B cell (primary cell): ENCODE measurements at places on chromosomes 12 and 14. TPM values are rescaled to one million over a fixed set of nuclear protein-coding genes. Genes with fewer than 3 reads are reported as not detected.

The ARPC3 gene
- 360 and 374 TPM in 2 replicates for total RNA-seq

The CMTM5 gene
- total RNA-seq = not detected in 2 replicates

The NYNRIN gene
- 0.29 and 0.34 TPM in 2 replicates for total RNA-seq

DNA sequence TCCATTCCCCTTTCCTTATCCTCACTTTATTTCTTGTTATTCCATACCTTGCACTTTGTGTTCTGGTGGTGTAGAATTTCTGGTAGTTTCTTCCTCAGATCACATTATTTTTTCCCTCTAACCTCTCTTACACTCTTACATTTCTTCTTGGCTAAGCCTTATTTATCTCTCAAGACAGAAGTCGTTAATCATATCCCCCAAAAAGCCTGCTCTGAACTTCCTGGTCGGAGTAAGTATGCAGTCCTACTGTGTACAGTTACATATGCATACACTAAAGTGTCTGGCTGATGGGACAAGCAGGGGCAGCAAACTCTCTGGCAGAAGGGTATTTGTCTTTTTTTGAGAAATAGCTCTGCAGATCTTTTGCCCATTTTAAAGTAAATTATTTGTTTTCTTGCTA, 33.1 kb upstream of the USP15 start:
- DNase-seq = no peak

GRCh38 chr12:122849352-122850047, 14.2 kb downstream of the HIP1R start:
- DNase-seq = no peak
